Stimulated activated CD8-positive, alpha-beta memory T cell treated with anti-CD3 and anti-CD28 coated beads, Interleukin-7, amount 100 ng/mL, for 1 hour (primary cell): ENCODE measurements at places on chromosomes 2 and 18.

DNA sequence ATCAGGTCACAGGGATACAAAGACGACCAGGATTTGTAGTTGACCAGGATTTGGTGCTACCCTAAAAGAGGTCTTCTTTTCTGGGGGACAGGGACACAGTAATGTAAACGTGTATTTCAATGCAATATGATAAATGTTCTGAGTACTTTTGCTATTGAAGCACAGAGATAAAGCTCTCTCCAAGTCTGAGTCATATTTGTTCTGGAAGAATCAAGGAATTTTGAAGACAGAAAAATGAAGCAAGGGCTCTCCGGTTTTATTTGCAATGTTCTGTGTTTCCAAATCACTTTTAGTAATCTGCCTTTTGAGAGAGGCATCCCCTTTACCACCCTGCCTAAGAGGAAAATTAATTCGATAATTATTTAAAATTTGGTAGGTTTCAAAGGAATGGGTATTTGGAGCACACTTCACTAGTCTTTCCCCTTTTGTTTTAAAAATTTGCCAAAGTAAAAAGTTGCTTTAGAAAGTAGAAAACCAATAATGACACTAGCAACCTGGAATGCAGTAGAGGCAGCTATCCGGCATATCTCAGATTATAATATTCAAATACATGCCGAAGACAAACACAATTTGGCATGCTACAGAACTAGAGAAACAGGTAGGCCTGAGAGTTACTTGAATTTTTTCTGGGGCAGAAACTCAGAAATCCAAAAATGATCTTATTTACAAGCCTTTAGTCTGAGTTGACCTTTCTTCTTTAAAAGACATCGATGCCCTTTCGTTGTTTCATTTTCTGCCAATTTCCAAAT is 82.7 kb downstream of the MREG start:
- DNase-seq = no peak

DNA sequence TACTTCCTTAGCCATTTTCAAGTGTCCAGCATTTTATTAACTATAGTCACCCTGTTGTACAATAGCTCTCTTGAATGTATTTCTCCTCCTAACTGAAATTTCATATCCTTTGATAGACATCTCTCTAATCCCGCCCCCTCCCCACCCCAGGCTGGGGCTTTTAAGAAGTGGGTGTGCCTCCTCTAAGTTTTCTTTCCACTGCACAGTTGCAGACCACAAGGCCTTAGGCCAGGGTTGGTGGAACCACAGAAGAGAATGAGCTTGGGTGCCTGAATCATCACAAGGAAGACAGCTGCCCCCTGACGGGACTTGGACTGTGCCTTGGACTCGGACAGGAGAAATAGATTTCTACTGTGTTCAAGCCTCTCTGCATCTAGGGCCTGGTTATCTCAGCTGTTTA is 193.4 kb downstream of the HAUS1 start:
- DNase-seq = no peak

GRCh38 chr2:105776560-105776928 is 31.8 kb downstream of the NCK2 start:
- no peak for DNase-seq

- no peak for DNase-seq
Observed at GRCh38 chr2:150428641-150429040, 58.8 kb downstream of the RND3 start.

- no peak for DNase-seq
Observed at GRCh38 chr2:85915606-85916303, 27.0 kb upstream of the ST3GAL5 start.

DNA sequence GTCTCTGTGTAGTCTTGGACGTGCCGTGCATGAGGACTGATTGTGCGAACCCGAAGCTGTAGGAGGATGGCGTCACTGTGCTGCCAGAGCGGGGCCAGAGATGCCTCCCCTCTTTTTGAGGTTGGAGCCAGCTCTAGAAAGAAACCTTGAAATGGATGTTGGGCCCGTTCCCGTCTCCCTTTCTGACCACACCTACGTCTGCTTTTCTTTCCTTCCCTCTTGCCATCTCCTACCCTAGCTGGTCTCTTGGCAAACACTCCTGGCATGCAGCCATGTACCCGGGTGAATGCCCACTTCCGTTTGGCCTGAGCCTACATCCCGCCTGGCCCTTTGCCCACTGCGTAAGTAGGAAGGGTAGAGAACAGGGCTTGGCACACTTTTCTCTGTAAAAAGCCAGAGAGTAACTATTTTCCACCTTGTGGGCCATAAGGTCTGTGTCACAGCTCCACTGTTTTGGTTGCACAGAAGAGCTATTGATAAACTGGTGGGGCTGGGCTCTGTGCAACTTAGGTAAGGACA is 37.4 kb downstream of the SH3BP4 start:
- DNase-seq = no peak

- no peak for DNase-seq
Observed at GRCh38 chr2:183948861-183949260, 649.5 kb upstream of the ZNF804A start.

GRCh38 chr18:12858991-12859390 is 25.0 kb downstream of the PTPN2 start:
- no peak for DNase-seq

- no peak for DNase-seq
Observed at GRCh38 chr18:47777626-47778025, 152.8 kb downstream of the SMAD2 start.

DNA sequence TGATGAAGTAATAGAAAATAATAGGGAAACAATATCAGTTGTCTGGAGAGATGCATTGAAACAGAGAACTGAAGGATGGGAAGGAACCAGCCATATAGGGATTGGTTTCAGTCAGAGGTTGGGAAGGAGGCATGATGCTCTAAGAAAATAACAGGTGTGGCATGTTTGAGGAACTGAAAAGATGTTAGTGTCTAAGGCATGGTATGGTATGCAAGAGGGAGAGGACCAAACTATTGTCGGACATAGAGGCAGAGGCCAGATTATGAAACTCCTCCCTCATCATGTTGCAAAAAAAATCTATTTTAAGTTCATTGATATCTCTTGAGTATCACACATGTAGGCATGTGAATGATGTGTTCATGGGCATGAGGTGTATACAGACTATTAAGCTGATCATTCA is 48.9 kb upstream of the EMILIN2 start:
- DNase-seq = no peak

DNA sequence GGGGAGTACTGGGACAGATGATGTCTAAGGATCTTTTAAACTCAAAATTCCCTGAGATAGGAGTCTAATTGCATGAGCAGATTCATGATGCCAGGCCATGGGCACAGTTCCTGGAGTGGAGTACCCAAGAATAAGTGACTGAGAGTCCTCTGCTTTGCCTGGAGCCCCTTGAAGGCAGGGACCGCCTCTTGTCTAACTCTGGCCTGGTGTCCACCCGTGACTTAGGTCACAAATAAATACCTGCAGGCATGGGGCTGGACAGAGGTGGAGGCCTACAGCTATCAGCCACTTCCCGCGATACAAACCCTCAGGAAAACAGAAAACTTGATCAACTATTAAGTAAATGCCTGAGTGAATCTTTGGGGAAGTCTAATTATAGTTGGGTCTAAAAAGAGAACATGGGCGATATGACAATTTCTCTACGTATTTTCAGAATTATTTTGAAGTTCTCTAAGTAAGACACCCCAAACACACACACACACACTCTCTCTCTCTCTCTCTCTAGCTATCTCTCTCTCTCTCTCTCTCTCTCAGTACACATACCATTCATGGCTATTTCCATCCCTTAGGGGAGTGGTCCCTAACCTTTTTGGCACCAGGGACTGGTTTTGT is 1.8 kb upstream of the WIPF1 start:
- no peak for DNase-seq

GRCh38 chr2:14996351-14997014 is 364.0 kb downstream of the LRATD1 start:
- no peak for DNase-seq

DNA sequence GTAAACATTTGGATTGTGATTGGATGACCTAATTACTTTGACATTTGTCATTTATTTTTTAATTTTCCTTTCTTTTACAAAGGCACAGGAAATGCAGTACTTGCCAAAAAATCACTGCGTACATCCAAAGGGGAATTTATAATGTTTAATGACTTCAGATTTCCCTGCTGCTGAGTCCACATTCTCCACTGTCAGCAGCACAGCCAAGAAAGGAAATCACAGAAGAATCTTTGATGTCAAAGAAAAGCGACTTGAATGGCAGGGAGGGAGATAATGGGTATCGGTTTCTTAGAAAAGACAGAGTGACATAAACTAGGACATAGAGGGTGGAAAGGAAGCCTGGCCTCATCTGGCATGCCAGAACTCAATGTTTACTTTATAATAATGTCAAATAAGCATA is 41.4 kb upstream of the COPS8 start:
- DNase-seq = no peak

- no peak for DNase-seq
Observed at GRCh38 chr18:32238635-32239268, 48.9 kb downstream of the MEP1B start.

- DNase-seq = no peak
Observed at GRCh38 chr2:175879679-175880078, 122.4 kb downstream of the LNPK start.

- no peak for DNase-seq
Observed at GRCh38 chr18:57959278-57959677, 84.7 kb upstream of the NEDD4L start.
